Caco-2 (cell line): ENCODE measurements at places on chromosomes 7 and 10. TPM values are rescaled to one million over a fixed set of nuclear protein-coding genes. Genes with fewer than 3 reads are reported as not detected.
A peak's percentile ranks its signal among the peaks of the same experiment; 100 is the strongest.

DNA sequence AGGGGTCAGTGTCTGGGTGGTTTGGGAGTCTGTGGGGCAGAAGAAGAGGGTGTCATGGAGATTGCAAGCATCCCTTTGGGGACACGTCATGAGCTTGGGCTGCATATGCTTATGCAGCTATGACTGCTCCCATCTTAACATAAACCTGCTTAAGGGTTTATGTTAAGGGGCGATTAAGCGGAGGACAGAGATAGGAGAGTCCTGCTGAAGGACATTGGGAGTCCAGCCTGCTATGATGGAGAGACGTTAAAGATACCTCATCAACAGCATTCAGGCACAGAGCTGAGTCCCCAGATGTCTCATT is 76.8 kb upstream of the AKR1E2 start:
- no peak for DNase-seq

DNA sequence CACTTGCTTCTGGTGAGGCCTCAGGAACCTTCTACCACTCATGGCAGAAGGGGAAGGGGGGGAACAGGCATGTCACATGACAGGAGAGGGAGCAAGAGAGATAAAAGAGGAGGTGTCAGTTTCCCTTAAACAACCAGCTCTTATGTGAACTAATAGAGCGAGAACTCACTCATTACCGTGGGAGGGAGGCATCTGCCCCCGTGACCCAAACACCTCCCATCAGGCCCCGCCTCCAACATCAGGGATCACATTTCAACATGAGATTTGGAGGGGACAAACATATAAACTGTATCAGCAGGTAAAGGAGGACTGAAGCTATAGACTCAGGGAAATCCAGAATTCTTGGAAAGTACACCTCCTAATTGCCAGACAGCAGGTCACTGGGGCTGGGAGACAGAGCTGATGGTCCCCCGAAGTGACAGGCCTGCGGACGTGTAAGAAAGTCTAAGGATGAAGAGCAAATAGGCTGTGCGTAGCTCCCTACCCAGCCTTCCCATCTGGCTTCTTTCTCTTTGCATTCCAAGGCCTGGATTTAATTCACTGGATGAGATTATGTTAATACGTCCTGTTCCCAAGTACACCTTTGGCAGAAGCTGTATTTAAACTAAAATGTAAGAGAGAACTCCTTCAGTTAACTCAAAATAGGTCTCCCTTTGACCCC is 186.7 kb upstream of the LYZL2 start:
- DNase-seq = no peak

- DNase-seq = no peak
Measured at GRCh38 chr7:120547605-120548004, 274.6 kb downstream of the KCND2 start.

- DNase-seq = no peak
Measured at GRCh38 chr10:131818510-131819234, 82.1 kb upstream of the PPP2R2D start.

DNA sequence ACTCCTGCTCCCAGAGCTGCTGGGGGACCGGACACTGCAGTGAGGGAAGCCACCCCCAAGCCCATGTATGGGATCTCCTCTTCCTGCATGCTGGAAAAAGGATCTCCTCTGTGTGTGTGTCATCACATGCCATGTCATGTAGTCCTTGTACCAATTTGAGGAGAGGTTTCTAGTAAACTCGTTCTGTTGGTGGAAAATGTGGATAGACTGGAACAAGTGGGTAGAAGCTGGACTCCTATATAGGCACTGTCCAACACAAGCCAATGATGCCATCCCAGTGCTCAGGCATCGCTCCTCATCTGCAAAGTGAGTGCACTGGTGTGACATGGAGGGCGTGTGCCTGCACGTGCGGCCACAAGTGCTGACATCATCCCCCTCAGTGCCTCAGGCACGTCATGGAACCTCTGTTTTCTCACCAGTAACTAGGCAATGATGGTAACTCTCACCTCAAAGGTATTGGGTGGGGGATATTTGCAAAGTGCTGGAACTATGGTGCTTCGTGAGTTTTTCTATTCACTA is 19.3 kb downstream of the MYO1G start:
- no peak for DNase-seq

GRCh38 chr7:41967156-41967555 is 264.3 kb upstream of the INHBA start:
- no peak for DNase-seq

- peak; percentile 57 for DNase-seq
Measured at GRCh38 chr10:29132551-29133111, 156.2 kb upstream of the LYZL1 start.

DNA sequence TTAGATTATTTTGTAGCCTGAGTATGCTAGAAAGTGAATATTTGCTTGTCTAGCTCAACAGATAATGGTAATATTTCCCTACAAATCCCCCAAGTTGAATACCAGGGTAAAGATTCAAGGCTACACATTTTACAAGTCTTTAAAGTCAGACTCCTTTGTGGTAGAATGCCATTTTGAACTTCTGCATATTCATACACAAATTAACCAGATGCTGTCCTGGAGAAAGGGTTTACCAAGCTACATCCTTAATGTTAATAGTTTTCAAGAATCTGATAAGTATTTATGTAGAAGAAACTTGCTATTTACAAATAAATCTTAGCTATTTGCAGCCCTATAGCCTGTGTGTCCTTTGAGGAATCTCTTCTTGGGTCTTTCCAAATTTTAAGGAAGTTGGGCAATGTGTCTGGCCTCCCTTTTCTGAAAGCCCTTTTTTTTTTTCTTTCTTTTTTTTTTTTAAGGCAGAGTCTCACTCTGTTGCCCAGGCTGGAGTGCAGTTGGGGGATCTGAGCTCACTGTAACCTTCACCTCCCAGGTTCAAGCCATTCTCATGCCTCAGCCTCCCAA is 82.6 kb downstream of the CPEB3 start:
- no peak for DNase-seq

DNA sequence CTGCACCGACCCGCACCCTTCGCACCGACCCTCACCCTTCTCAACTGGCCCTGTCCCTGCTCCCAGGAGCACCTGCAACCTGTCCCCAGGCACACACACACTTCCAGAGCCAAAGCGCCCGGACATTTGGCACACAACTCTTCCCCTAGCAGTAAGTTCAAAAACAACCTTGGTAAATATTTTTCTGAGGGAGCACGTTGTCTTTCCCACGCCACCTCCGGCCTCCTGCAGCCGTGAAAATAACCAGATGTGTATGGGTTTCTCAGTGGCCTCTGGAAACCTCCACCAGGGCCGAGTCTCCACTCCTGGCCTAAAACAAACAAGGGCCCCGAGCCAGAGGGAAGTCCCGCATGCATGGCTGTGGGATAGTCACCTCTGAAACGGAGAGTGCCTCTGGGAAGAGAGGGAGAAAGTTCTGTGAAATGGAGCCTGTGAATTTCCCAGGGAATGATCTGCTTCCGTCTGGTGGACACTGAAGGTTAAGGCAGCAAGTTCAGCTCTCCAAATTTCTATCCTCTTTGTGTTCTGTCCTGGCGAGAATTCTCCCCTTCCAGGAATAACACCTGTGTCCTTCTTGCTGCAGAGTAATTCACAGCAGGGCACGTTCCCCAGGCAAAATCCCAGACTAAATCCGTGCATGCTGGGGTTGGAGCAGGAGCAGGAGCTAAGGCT is 15.8 kb downstream of the PODXL start:
- no peak for DNase-seq

The ATOH7 gene
- 0.21 and 0.54 TPM in 2 replicates for total RNA-seq

DNA sequence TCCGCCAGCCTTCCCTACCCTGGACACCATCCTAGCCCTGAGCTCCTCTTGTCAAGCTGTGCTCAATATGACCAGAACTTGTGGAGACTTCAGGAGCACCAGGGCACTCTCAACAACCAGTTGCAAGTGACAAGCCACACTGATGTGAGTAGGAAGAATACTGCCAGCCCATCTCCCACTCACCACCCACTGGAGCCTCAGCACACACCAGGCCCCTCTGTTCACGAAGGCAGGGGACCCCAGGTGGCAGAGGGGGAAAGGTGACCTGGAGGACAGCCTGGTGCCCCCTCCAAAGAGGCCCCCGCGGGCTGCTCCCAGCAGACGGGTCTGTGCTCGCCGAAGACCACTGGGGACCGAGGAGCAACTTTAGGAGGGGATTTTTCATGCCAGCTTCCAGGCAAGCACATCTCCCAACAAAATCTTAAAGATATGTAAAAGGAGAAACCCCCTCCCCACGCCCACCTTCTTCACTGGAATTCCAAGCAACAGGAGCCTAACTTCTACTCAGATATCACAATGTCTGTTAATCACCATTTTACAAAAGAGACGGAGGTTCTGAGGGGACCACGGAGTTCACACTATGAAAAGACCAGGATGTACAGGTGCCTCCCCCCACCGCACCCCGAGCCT is 1.0 kb downstream of the MMD2 start:
- DNase-seq = no peak

The HOXA11 gene
- 0.53 and 0.73 TPM in 2 replicates for total RNA-seq

GRCh38 chr10:77636967-77637531 is 559 bp downstream of the KCNMA1 start:
- DNase-seq = no peak

DNA sequence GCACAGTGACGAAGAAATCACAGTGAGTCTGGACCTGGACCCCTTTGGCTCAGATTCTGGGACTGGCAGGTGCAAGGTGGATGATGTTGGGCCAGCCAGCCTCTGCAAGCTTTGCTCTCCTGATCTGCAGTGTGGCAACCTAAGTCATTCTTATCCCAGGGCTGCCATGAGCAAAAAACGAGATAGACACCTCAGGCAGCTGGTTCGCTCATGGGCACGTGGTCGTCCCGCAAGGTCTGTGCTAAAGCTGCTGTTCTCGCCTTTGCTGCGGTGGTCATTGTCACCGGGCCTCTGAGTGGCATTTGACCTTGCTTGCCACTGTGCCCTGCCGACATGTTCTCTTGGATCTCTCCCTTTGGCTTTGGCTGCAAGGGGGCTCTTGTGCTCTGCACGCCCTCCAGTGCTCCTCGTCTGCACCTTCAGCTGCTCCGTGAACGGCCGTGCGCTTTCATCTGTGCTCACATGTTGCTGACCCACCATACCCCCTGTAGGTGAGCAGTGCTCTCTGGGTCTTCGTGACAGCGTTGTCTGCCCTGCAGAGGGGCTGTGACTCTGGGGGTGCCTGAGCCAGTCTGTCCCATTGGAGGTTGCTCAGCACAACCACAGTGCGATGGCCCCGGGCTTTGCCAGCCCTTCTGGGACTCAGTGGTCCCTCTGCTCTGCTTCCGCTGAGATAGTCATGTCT is 317.0 kb downstream of the GLRX3 start:
- DNase-seq = no peak

The GNGT1 gene
- total RNA-seq = 0.54 and 0.97 TPM in 2 replicates

The TACR2 gene
- 0.57 and 0.60 TPM in 2 replicates for total RNA-seq

The PILRA gene
- total RNA-seq = 0.68 TPM in 1 of 2 replicates, not detected in the other

The TFPI2 gene
- total RNA-seq = not detected in 2 replicates

- DNase-seq = peak; percentile 76
Measured at GRCh38 chr10:24642921-24643678, 80.6 kb downstream of the ARHGAP21 start.

DNA sequence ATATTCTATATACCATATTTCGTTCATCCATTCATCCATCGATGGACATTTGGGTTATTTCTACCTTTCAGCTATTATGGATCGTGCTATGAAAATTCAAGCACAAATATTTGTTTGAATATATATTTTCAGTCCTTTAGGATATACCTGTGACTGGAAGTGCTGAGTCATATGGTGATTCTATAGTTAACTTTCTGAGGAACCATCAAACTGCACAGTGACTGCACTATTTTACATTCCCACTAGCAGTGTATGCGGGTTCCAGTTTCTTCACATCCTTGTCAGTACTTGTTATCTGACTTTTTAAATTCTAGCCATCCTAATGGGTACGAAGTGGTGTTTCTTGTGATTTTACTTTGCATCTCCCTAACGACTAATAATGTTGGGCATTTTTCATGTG is 104.0 kb downstream of the MAPK8 start:
- DNase-seq = no peak

The RBAK gene
- 16.0 and 16.1 TPM in 2 replicates for total RNA-seq

The KDM7A gene
- total RNA-seq = 3.6 and 5.1 TPM in 2 replicates

DNA sequence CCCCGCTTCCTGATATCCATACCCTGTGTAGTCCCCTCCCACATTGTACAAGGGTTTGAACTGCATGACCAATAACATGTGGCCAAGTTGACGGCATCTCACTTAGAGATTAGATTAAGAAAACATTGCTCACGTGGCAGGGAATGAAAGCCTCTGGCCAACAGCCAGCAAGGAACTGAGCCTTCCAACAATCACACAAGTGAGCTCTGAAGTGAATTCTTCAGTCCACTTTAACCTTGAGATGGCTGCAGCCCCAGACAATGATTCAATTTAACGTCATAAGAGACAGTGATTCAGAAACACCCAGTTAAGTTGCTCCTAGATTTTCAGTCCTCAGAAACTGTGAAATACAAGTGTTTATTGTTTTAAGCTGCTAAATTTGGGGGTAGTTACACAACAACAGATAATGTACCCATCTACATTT is 165.9 kb upstream of the PLXNA4 start:
- DNase-seq = no peak

DNA sequence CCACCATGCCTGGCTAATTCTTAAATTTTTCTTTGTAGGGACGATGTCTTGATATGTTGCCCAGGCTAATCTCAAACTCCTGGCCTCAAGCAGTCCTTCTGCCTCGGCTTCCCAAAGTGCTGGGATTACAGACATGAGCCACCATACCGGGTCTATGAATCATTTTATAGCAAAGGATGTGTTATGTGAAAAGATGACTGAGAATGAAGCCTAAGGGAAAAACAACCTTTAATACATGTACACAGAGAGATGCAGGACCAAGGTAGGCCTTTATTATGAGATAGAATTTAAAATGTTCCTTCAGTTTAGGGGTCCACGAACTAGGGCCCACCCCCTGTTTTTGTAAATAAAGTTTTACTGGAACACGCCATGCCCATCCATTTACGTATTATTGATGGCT is 41.0 kb downstream of the UBE2H start:
- no peak for DNase-seq

GRCh38 chr10:19816411-19817230 is at the start of gene PLXDC2:
TSS of gene PLXDC2 (plus strand) at chr10:19816432.
- no peak for DNase-seq

- DNase-seq = peak; percentile 66
Measured at GRCh38 chr10:69407621-69408301, 9.0 kb downstream of the TACR2 start.

DNA sequence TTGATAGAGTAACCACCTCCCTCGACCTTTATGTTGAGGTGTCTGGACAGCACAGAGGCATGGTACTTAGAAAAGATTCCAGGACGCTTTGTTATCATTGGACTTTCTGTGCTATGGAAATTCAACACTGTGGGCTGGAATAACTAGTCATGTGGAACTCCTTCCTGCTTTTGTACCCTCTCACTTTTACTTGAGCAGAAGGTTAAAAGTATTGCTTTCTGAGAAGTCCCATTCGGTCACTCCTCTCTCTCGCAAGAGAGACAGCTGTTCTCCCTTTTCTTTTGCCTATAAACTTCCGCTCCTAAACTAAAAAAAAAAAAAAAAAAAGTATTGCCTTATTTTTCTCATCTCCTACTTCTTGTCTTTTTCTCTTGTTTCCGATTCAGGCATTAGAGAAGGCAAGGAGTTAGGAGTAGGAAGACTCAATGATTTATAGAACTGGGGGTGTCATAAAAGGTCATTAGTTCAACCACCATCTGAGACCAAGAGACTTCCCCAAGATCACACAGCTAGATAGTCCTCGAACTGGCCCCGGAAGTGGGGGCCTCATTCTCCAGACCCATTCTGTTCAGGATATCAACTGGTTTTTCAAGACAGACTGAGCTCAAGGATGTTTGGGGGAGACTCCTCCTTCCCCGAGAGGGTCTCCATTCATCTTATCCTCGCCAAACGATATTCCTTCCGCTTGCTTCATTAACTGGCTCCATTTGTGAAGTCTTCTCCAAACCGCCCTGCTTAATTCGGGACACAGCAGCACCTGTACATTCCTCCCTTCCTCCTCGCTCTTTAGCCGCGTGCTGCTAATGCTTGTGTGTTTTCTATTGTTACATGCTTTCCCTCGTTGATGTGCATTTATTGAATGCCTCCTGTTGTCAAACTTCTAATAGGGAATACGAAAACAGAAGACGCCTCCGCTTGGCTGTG is 995 bp upstream of the INPP5F start:
- DNase-seq = no peak

The PPP1R17 gene
- total RNA-seq = not detected in 2 replicates
